ENCODE measurements at places on chromosomes 12 and 14.

DNA sequence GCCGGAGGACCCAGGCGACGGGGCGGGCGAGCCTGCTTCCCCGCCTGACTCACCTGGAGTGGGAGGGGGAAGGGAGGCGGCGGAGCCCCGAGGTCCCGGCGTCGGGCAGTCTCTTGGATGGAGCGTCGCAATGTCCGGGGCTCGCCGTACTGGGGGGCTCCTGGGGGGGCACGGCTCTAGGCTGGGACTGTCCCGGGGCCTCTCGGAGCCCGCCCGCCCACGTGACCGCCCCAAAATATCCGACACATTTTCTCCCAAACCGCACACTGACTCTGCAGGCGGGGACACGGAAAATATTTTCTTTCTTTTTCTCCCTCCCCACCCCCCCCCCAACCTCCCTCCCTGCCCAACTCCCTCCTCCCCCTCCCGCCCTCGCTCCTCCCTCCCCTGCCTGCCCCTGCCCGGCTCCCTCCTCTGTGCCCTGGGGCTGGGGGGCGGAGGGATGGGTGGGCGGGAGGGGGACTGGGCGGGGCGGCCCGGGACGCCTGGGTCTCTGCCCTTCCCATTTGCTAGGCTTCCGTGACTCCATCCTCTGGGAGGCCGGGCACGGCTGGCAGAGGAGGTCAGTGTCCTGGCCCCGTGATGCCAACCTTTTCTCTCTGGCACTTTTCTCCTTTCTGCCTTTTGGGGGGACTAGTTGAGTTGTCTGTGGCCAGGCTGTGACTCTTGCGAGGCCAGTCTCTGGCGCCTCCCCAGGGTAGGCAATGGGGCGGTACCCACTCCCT lies at the start of gene RARG:
RARG (minus strand) TSS at position 289 of the 725 bp plus-strand sequence. CDS start 4,664 bp downstream, outside the sequence.
- DNase-seq = peak; percentile 74

- DNase-seq = no peak
Measured at GRCh38 chr12:6274231-6275221, 36.0 kb upstream of the PLEKHG6 start.

DNA sequence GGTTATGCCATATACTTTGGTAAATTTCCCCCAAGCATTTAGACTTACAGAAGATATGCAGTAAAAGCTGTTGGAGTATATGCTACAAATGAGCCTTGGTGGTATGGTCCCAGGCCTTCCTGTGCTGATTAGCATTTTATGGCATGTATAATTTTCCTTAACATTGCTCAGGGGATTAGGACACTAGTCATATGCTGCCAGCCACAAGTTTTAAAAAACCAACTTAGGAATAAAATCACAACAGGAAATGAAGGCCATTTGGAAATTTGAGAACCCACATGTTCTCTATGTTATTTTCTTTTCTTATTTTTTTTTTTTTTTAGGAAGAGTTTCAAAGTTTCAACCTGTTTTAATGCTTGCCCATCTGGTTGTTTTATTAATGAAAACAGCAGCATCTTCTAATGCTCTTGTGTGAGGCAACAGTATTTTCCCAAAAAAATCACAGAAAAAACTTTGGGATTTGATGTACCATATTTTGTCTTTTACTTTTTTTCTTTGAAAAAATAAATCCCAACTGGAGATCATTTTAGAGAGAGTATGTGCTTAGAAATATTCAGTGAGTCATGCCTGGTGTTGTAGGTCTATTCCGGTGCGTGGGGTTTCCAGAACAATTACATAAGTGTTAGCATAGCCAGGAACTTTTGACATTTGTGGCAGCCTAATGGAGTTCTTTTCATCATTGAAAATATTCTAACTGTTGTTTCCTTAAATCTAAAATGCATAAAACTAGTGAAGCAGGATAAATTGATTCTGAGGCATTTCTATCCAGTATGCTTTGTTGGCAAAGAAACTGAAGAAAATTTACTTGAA lies 21.7 kb upstream of the DUSP6 start:
- DNase-seq = no peak

DNA sequence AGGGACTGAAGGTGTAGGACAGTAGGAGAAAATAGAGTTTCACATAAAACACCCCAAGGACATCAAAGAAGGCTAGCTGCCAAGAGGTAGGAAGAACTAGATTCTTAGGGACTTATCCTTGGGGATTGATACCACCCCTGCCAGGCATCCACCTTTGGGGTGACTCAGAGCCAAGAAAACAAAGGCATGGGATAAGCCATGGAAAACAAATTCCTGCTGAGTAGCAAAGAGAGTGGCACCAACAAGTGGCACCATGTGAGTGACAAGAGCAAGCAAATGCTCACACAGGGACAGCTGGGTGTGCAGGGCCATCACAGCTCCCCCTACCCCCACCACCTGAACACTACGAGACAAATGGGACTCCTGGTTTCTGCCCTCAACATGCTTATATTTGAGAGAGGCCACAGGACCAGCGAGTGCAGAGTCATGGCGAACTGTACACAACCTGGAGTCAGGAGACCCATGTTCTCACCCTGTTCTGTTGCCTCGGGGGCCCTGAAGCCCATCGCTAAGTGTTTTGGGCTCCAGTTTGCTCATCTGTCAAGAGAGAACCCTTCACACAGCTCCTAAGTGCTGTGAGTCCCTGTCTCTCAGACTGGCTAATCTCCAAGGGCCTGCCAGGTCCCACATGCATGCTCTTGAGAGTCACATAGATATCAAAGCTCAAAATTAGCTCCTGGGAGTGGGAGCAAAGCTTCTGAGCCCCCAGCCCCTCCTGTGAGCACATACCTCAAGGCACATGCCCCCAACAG lies 91.9 kb downstream of the DPF3 start:
- no peak for DNase-seq

DNA sequence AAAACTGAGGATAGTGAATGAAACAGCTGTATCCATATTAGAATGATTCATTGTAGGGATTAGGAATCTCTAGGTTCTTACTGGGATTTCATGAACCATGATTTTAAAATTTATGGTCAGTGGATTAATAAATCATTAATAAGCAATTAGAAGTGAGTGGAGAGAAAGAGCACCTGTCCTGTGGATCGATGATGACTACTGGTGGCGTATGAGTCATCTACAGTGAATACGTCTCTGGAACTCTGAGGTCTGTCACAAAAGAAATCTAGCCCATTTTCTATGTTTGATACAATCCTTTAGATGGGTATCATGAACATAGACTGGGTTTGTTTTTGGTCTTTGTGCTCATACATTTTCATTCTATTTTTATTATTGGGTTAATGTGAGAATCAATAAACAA lies 77.3 kb upstream of the RTL1 start:
- DNase-seq = no peak

DNA sequence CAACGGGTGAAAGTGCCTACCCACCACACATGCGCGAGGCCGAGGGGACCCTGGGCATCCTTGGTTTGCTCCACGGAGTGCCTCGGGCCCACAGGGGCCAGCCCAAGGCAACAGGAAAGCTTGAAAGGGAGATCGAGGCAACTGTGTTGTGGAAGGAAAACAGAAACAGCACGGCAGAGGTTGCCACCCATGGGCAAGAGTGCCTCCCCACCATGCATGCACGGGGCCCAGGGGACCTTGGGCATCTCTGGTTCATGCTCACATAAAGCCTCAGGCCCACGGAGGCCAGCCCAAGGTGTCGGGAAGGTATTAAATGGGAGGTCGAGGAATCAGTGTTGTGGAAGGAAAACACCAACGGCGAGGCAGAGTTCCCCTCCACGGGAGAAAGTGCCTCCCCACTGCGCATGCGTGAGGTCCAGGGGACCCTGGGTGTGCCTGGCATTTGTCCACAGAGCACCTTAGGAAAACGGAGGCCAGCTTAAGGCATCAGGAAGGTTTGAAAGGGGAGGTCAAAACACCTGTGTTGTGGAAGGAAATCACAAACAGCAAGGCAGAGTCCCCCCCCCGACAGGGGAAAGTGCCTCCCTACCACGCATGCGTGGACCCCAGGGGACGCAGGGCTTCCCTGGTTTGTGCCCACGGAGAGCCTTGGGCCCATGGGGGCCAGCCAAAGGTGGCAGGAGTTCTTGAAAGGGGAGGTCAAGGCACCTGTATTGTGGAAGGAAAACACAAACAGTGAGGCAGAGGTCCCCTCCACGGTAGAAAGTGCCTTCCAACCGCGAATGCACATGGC lies 367.3 kb downstream of the ALG10 start:
- no peak for DNase-seq

DNA sequence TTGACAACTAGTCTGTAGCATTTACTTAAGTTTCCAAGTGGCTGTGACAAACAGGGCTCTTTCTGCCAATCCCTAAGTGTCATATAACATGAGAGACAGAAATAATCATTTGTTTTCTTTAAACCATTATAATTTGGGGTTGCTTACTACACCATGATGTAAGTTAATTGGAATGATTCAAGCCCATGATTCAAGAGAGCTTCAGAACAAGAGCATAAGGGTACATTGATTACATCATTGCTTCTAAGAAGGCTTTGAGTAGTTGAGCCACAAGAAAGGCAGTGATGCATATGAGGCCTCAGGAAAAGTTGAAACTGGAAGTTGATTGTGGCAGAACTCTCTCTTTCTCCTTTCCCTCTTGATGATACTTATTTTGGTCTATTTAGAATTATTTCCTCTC lies 444.0 kb downstream of the CCER1 start:
- no peak for DNase-seq

GRCh38 chr12:76268267-76268666 lies 79.9 kb downstream of the BBS10 start:
- DNase-seq = no peak

- no peak for DNase-seq
Measured at GRCh38 chr14:79668951-79669350, 542.4 kb downstream of the DIO2 start.

GRCh38 chr14:90053044-90053443 lies 8.8 kb upstream of the KCNK13 start:
- no peak for DNase-seq

Measured in T-helper 17 cell (primary cell).